ENCODE measurements at places on chromosomes 2 and 18.

- no peak for DNase-seq
Measured at GRCh38 chr2:144832048-144832447, 312.1 kb upstream of the ZEB2 start.

GRCh38 chr2:119756837-119757236, 2.9 kb upstream of the PTPN4 start:
- DNase-seq, result no peak

DNA sequence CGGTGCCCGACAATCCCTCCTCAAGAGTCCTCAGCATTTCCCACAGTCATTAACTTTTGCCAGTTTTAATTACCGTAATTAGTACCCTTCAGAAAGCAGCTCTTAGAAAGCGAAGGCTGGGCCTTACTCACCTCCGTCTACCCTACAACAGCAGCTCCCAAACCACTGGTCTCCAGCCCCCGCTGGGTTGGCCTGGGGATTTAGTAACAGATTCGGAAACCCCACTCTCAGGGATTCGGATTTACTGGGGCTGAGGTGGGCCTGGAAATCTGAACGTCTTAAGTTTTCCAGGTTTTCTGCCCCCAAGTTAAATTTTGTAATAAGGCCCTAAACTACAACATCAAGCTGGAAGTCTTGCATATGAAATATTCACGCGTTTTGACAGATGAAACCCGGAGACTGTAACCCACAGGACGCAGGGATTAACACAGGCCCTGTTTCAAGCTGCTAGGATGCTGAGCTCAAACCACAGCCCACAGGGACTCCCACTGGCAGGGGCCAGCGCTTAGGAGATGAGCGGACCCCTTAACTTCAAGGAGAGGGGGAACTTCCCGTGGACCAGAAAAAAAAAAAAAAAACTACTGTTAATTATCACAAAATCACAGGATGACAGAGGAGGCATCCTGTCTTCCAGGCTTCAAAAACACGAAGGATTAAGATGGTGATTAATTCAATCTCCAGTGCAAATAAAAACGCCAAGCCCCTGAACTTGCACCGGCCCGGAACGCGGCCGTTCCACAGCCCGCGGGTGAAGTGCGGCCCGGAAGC, 985 bp downstream of the ILKAP start:
- no peak for DNase-seq

DNA sequence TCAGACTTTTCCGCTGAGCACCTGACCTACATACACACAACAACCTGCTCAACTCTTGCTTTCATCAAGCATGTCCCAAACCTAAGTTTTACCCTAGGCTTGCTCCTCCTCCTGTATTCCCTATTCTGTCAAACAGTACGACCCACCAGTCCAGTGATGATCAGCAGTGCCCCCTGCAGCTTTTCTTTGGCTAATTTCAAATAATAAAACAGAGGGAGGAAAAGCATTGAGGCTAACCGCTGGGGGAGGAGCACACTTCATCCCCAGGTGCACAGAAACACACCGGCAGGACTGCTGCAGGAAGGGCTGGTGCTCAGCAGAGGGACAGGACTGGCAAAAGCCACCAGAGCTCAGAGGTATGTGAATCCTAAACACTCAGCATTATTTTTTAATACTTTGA, 21.2 kb downstream of the E2F6 start:
- DNase-seq, result no peak

DNA sequence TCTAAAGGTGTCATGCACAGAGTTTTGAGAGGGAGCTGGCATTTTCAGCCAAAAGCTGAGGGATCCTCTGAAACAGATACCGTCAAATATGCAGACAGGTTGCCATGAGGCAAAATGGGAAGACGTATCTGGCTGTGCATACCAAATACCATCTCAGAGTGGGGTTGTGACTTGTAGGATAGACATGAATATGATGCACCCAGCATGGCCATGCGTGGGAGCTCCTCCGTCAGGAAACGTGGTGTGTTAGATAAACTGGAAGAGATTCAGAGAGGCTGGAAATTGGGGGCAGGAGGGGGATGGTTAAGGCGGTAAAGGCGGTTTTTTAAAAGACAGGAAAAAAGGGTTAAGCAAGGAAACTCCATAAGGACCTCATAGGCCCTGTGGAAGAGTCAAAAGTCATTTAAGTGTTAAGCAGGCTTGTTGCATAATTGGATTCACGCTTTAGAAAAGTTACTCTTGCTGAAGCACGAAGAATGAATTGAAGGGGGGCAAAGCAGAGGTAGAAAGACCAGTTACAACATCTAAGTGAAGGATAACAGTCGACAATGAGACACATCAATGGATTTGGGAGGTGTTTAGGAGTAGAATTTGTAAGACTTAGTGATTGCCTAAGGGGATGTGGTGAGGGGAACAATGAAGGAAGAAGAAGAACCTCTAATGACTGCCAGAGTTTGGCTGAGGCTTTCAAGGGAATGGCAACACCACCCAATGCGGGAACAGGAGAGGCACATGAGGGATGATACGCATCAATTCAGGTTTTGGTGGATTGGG, 139.6 kb upstream of the CTAGE1 start:
- DNase-seq, result no peak

GRCh38 chr2:10161206-10161931, 38.8 kb downstream of the RRM2 start:
- no peak for DNase-seq

- DNase-seq, result no peak
Measured at GRCh38 chr2:1594123-1594372, 150.3 kb downstream of the PXDN start.

DNA sequence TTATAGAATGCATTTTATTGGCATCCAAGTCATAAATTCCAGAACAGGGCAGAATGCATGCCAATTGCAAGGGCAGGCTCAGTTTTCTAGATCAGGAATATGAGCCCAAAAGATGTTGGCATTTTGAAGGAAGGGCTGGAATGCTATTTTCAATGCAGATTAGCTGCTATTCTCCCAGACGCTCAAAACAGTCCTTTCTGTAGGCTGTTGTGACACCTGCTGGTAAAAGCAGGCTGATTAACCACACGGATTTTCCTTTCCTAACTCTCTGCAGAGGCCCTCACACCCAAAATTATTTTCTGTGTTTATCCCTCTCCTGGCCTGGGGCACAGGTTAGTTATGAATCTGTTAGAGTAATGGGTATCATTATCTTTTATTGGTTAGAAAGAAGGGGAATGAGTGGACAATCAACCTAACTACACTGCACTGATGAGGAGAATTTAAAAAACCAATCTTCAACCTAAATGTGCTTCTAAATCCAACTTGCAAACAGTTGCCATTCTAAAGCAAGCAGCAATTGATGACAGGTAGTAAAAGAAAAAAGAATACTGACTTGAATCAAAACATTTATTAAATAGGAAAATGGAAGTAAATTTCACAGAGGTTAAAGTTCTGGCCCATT, 94.0 kb downstream of the PLA2R1 start:
- DNase-seq, result peak; percentile 51

DNA sequence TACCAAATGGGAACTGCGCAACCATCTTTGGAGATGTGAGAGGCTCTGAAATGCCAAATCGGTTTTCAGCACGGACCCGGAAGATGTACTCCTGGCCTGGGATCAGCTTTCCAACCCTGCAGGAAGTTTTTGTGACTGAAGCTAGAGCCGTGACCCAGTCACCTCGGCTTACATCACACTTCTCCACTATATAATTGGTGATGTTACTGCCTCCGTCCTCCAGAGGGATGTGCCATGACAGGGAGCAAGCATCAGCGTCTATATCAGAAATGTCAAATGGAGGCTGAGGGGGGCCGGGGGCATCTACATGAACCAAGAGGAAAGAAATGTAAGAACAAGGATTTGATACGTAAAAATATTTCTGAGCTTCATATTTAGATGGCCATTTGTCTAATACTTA, 104.4 kb downstream of the PLEKHA3 start:
- no peak for DNase-seq

- no peak for DNase-seq
Measured at GRCh38 chr18:79510046-79510685, 114.4 kb downstream of the NFATC1 start.

DNA sequence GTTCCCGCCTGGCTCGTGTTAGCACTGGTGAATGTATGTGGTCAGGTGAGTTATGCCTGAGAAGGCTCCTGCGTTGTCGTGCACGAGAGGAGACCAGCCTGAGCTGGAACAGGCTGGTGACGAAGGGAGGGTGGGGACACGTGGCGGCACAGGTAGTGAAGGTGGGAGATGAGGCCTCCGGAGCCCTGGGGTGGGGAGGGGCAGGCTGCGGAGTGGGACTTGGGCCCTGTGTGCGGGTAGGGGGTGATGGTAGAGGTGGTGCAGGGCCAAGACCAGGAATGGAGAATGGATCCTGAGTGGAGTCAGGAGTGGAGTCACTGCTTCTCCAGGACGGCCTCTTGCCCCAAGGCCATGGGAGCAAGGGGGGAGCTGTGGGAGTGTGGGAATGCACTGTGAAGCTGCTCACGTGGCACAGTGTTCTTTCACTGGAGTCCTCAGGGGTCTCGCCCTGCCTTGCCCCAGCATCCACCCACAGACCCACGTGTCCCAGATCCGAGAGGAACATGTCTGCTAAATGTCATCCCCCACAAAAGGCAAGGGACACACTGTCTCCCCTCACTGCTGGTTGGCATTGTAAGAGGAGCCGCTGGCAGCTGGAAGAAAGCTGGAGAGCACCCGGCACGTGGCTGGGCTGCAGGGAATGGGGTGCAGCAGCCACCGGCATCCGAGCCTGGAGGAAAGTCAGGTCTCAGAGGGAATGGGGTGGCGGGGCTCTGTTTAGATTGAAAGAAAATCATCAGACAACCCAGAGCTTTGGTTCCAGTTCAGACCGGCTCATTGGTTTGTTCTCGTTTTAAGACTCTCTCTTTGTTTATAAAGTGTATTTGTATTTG, 63.7 kb downstream of the CYP26B1 start:
- no peak for DNase-seq

DNA sequence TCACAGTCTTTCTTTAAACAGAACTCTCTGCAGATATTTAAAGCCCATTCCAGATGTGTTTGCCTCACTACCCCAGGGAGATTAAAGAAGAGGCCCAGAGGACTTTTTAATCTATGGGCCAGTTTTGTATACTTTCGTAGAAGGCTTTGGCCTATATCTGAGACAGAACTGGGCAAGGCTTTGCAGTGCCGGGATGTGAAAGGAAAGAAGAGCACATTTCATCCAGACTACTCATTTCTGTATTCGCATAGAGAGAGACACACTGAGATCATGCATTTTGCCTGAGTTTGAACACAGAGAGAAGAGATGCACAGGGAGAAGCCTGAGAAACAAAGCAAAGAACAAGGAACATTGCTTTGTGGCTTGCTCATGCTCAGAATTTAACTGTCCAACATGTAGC, 54.9 kb upstream of the SLC5A7 start:
- no peak for DNase-seq

- no peak for DNase-seq
Measured at GRCh38 chr18:9905401-9905922, 8.4 kb upstream of the VAPA start.

- no peak for DNase-seq
Measured at GRCh38 chr2:1156531-1156930, 205.9 kb downstream of the SNTG2 start.

DNA sequence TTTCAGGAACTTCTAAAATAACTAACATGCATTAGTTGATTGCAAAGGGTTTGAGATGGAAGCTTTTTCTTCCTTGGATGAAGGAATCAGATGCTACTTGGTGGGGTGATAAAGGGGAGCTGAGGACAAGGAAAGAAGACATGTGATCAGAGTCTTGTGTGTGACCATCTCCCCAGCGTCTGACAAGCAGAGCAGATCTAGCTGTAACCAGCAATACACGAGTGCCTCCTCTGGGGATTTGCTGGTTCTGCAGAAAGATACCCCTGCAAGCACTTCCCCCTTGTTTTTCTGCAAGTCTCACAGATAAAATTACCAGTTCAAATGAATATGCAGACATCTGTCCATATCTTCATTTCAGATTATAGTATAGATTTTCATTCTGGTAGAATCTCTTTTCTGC, 2.7 kb downstream of the CDH7 start:
- DNase-seq, result peak; percentile 28

DNA sequence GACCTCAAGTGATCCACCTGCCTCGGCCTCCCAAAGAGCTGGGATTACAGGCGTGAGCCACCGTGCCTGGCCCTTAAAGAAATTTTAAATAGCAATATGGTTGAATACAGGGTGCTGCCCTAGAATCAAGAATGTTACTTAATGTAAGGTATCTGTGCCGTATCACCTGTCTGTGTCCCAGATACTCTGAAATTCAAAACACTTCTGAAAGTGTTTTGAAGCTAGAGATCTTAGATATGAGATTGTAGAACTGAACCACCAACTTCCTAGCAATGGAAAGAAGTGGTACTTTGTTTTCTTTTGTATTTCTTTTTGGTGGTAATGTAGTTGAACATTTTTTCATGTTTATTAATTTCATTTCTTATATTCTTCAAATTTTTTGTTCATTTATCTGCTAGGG, 13.0 kb downstream of the PTPN4 start:
- no peak for DNase-seq

- no peak for DNase-seq
Measured at GRCh38 chr2:146807568-146808168, 1037.2 kb upstream of the ACVR2A start.

GRCh38 chr2:240955306-240956170, 42.9 kb upstream of the SNED1 start:
- DNase-seq, result no peak

- DNase-seq, result no peak
Measured at GRCh38 chr18:69898241-69898861, 49.3 kb downstream of the CD226 start.

DNA sequence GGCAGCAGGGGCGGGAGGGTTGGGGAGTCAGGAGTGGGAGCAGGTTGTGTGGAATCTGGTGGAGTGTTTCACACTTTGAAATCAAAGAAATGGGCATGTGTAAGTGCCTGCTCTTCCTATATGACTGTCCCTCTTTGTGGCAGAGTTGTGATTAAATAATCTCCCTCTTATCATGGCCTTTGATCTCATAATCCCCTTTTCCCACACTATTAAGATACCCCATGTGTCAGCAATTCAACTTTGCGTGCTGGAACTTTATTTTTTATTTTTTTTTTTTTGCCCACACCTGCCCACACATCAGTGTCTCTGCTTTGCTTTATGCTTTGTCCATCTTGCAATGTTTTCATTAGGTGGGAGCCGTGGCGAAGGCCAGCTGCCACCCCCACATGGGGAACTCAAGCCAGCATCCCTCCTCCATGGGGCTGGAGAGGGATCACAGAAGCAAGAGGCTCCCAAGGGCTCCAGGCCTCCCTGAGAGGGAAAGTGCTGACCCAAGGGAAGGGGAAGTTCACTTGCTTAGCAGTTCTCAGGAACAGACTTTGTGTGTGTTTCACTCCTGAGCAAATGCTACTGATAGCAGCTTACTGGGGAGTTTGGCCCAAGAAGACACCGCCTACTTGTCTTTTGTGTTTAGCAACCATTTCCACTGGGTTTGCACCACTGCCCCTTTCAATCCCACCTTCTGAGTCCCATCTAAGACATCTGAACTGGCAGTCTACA, 243.4 kb downstream of the BCL11A start:
- no peak for DNase-seq
